ENCODE measurements at places on chromosomes 5 and 9.

GRCh38 chr5:113673041-113673440 is 159.5 kb downstream of the YTHDC2 start:
- DNase-seq, result no peak

GRCh38 chr9:785997-786396 is 55.5 kb upstream of the DMRT1 start:
- no peak for DNase-seq

DNA sequence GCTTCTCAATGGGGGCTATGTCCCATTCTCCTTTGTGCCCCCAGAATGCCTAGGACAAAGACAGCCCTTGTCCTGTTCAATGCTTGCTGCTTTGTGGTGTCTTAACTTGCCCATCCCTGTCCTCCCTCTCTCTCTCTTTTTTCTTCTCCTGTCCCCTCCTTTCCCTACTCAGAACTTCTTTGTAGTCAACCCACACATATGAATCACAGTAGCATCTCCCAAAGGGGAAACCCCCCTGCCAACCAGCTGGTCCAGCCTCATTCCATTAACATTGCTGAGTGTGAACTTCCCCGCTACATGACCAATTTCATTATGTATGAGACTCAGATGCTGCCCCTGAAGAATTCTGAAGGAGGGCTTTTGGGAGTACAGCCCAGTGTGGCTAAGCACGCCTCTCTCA is 408.3 kb downstream of the ENC1 start:
- no peak for DNase-seq

DNA sequence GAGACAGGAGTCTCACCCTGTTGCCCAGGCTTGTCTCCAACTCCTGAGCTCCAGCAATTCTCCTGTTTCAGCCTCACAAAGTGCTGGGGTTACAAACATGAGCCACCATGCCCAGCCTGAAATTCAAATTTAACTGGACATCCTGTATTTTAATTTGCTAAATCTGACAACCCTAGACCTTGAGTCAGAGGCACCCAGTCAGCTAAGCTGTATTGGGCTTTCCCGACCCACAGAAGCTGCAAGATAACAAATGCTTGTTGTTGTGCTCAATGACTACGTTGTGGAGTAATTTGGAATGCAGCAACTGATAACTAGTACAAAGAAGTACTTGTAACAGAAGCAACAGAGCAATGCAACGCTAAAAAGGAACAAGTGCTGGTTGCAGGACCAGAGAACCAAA is 533.1 kb downstream of the NTRK2 start:
- no peak for DNase-seq

DNA sequence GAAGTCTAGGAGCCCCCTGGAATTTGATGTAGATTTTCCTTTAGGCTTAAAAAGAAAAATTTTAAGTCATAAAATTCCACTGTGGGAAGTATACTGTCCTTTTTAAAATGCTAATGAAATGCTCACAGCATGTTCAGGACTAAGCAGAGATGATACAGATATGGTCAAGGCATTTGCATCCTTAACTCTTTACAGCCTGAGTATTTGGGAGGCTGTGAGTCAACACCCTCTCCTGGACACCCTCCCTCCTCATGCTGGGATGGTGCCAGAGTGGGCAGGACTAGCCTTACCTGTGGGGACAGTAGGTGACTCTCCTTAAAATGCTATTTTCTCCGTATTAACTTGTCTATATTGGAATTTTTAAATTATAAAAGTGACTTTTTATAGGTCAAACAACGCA is 197.4 kb upstream of the ELL2 start:
- no peak for DNase-seq

- DNase-seq, result no peak
Measured at GRCh38 chr5:83357621-83358231, 113.8 kb upstream of the VCAN start.

DNA sequence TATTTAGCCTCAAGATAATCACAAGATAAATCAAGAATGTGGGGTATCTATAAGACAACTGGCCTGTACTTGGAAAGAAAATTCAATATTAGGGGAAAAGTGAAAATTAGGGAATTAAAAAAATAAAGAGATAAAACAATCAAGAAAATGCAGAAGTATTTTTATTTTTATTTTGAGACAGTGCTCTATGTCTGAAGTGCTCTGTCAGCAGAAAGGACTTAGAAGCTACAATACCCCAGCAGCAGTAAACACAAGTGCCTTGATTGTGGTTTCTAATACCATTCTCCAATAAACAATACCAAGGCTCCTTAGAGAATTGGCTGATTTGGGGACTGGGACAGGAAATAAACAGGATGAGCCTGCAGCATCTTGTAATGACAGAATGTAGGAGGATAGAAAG is 144.9 kb downstream of the RFK start:
- no peak for DNase-seq

DNA sequence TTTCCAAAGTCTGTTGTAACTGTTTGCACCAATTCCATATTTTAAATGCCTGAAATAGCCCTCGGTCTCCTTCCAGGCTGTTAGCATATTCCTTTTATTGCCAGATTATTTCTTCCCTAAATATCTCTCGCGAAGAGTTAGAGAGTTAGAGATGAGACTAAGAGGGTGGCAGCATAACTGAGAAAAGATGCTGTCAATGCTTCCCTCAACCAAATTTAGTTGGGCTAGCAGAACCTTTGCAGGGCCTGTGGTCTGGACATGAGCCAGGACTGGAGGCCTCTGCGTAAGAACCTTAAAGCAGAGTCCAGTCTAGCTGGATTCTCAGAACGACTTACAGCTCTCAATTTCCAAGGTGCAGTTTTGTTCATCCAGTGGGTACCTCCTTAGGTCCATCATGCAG is 135.9 kb downstream of the GABRB2 start:
- DNase-seq, result no peak

DNA sequence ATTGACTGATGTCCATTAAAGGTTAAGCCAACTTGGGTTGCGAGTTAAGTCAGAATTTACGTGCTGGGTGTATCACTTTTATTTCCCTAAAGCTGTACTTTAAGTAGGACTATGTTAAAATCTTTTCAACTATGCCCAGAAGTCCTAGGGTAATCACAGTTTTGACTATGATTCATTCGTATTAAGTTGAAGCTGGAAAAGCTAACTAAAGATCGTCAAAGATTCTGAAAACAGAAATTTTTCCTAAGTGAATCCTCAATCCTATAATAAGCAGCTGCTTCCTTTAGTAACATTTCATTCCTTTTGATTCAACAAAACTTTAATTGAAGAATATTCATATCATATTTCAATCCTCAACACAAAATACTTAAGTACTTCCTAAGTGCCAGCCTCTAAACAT is 460.4 kb downstream of the ACTL7B start:
- no peak for DNase-seq

All from CD4-positive, alpha-beta T cell treated with Interleukin-21 for 1 hour (primary cell).